ENCODE measurements at places on chromosomes 1 and 21. TPM values are rescaled to one million over a fixed set of nuclear protein-coding genes. Genes with fewer than 3 reads are reported as not detected.
A peak's percentile ranks its signal among the peaks of the same experiment; 100 is the strongest.

- DNase-seq = peak; percentile 41
Observed at GRCh38 chr21:29114765-29115500, 15.5 kb upstream of the MAP3K7CL start.

HSD11B1 gene
- 33.3 TPM for total RNA-seq

GSTM5 gene
- 13.0 TPM for total RNA-seq

CDCA8 gene
- 0.25 TPM for total RNA-seq

GRCh38 chr1:116933606-116934515 is 24.1 kb downstream of the PTGFRN start:
- no peak for DNase-seq

- peak; percentile 30 for DNase-seq
Observed at GRCh38 chr21:37917612-37918011, 1.4 kb upstream of the KCNJ6 start.

GRCh38 chr21:41258617-41259016 is 58.0 kb upstream of the FAM3B start:
- DNase-seq = peak; percentile 25

- no peak for DNase-seq
Observed at GRCh38 chr1:219434923-219435297, 178.0 kb downstream of the ZC3H11B start.

OPRD1 gene
- not detected for total RNA-seq

PAX7 gene
- total RNA-seq = not detected

DNA sequence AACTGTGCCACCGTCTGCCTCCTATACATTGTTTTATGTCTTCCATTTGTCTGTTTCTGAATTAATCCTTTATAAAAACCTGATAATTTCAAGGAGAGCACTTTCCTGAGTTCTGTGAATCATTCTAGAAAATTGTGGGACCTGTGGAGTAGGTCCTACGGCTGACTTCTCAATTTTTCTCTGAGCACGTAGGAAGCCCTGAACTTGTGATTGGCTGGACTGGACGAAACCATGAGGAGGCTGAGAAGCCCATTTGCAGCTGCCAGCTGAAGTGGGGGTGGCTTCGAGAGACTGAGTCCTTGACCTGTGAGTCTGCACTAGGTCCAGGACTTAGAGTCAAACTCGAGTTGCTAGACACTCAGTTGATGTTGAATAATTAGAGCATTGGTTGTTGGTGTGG is 277.1 kb upstream of the NCAM2 start:
- no peak for DNase-seq

DNA sequence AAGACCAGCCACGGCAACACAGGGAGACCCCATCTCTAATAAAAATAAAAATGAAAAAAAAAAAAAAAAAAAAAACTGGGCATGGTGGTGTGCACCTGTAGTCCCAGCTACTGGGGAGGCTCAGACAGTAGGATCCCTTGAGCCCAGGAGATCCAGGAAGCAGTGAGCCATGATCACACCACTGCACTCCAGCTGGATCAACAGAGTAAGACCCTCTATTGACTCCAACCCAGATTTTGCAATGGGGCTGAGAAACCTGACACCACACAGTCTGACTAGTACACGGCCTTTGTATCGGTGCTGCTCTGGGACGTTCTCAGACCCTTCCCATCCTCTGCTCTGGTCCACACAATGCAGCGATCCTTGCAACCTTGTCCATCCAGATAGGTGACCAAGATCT is 31.8 kb downstream of the SPATA21 start:
- no peak for DNase-seq

PRAMEF25 gene
- total RNA-seq = not detected

- DNase-seq = no peak
Observed at GRCh38 chr21:33916200-33916567, 580 bp upstream of the ATP5PO start.

GRCh38 chr1:17185485-17185860 is 19.5 kb upstream of the PADI1 start:
- no peak for DNase-seq

- no peak for DNase-seq
Observed at GRCh38 chr1:23997812-23998211, 17.7 kb upstream of the SRSF10 start.

GRCh38 chr21:44724926-44725325 is 13.6 kb upstream of the TSPEAR start:
- no peak for DNase-seq

GRCh38 chr1:230633469-230633868 is 8.8 kb upstream of the COG2 start:
- no peak for DNase-seq

GRCh38 chr1:86646256-86646655 is 58.1 kb upstream of the SH3GLB1 start:
- no peak for DNase-seq

GRCh38 chr1:37156646-37157045 is 122.3 kb upstream of the GRIK3 start:
- no peak for DNase-seq
